Stimulated activated CD4-positive, alpha-beta T cell treated with anti-CD3 and anti-CD28 coated beads, Interleukin-4, amount 100 ng/mL, for 48 hours (primary cell): ENCODE measurements at places on chromosomes 2 and 18.

- no peak for DNase-seq
Measured at GRCh38 chr2:236535024-236535423, 34.6 kb upstream of the ACKR3 start.

DNA sequence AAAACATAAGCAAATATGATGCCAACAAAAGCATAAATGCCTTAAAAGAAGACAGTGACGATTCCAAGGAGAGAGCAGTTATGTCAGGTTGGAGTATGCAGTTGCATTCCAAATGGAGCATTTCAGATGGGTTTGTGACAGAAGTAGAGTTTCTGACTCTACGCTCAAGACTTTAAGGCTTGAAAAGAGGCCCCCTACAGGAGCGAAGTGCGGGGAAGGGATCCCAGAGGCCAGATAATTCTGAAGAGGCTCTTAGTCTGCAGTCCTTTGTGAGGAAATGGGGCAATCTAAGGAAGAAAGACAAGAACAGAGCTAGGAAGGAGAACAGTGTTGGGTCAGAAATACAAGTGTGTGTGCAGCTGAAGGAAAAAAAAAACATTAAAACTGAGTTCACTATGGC, 95.5 kb downstream of the ZNF521 start:
- no peak for DNase-seq

DNA sequence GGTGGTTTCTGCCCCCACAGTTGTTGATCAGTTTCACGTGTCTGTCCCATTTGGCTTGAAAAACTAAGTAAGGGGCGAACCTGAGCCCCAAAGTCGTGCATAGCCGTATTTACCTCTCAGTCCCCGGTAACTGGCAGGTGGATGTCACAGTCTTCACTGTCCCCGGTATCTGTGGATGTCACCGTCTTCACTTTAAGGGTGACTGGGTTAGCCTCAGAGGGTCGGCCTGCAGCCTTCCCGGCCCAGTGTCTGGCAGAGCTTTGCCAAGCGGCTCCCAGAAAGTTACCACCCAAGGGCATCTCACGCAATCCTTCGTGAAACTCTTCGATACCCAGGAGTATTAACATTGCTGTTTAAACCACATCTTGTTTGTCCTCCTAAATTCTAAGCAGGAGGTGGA, 125.3 kb upstream of the CTDP1 start:
- DNase-seq = no peak

GRCh38 chr2:158357699-158358098, 98.9 kb downstream of the CCDC148 start:
- no peak for DNase-seq

GRCh38 chr18:4369705-4370104, 85.4 kb downstream of the DLGAP1 start:
- no peak for DNase-seq

GRCh38 chr2:18067588-18068384, 189.3 kb downstream of the KCNS3 start:
- DNase-seq = no peak

DNA sequence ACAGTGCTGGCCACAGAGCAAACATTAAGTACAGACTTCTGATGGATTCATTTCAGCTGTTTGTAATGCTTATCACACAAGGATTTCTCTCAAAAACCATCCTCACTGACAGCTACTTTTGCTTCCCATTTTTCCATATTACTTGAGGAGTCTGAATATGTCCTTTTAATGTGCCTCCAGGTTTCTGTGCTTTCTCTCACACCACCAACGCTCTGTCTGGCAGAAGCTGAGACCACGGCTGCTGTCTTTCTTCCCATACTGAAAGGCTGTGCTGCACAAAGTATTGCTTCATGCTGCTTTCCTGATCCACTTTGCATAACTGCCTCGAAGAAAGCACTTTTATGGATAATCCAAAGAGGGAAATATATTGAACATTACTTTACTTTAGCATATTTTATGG, 312.1 kb upstream of the ZEB2 start:
- no peak for DNase-seq

GRCh38 chr2:145690183-145690778, 1170.4 kb upstream of the ZEB2 start:
- DNase-seq = no peak

- no peak for DNase-seq
Measured at GRCh38 chr18:59881728-59882656, 17.8 kb upstream of the PMAIP1 start.

DNA sequence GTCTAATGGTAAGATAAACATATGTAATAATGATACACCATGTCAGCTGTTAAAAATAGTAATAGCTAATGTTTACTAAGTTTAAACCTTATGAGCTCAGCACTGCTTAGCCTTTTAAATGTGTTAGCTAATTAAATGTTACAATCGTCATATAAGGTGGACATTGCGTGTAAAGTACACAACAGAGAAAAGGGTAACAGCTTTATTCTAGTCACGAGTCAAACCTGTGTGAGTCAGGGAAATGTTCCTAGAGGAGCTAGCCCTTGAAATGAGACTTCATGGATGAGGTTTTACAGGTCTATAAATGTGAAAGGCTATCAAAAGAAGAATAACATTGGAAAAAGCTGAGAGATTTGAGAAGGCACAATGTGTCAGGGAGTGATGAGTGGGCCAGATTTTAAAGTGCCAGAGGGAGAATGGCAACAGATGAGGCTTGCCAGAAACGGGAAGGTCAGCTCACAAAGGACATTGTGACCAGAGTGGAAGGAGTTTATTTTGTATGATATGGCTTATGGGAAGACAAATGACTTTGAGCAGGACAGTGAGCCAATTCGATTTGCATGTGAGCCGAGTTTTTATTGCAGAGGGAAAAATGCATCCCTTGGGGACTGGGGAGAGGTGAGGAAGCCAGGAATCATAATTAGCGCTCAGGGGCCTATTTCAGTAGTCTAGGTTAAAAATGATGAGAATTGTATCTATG, 276.3 kb downstream of the CTNNA2 start:
- no peak for DNase-seq

- no peak for DNase-seq
Measured at GRCh38 chr2:188524519-188525113, 232.9 kb downstream of the GULP1 start.

DNA sequence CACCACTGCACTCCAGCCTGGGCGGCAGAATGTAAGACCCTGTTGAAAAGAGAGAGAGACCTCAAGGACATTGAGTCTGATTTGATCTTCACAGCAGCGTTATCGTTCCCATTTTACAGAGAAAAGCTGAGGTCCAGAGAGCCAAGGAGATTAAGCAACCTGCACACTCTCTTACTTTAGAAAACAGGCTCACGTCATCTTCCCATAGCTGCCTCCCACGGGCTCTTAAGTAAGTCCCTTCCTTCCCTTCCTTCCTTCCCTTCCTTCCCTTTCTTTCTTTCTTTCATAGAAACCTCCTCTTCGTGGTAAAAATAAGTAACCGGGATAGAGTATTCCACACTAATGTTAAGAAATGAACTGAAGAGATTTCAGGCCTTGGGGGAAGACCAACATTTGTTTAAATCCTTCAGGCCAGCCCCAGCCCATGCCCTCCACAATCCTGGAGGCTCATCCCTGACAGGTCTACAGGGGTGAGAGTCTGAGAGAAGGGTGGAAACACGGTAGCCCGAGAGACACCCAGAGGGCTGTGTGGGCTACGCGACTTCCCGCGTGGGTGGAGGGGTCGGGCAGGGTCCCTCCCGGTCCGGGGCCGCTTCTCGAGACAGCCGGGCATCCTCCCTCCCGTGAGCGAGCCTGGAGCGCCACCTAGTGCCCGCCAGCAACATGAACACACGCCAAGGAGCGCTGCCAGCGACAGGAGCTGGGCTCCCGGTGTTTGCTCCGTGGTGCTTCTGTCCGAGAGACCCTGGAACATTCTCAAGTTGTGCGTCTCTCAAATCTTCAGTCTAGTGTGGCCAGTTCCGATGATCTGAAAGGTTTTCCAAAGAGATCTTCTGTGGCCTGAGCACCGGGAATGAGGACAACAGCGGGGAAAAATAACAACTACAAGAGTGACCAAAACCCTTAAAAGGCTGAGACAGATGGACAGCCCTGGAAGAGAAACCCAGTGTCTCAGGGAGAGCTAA, 160.3 kb downstream of the INO80D start:
- peak; percentile 74 for DNase-seq

DNA sequence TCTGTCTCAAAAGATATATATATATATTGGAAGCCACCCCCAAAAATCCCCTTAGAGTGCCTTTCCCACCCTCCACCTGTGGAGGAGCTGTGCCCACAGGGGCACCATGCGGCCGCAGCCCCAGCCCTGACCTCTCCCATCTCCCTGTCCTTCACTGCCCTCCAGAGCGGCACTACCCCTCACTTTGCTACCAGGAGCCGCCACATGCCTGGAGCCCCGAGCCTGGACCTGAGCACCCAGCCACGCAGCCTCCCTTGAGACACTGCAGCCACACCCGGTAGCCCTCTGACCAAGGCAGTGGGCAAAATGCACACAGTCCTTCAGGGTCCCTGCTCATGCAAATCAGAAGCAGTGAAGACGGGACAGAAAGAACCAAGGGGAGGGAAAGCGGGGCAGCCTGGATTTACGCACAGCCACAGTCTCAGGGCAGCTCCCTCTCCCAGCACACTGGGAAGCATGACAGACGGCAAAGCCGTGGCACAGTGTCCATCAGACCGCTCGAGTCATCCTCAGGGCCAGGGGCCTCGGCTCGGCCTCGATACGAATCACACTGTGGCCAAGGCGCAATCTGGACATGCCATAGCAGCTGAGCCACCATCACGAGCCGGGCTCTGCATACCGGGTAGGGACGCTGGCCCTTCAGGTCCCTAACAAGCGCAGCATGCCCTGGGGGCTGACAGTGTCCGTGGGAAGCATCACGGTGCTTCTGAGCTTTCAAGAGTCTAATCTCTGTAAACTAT, 10.1 kb downstream of the HDAC4 start:
- no peak for DNase-seq

DNA sequence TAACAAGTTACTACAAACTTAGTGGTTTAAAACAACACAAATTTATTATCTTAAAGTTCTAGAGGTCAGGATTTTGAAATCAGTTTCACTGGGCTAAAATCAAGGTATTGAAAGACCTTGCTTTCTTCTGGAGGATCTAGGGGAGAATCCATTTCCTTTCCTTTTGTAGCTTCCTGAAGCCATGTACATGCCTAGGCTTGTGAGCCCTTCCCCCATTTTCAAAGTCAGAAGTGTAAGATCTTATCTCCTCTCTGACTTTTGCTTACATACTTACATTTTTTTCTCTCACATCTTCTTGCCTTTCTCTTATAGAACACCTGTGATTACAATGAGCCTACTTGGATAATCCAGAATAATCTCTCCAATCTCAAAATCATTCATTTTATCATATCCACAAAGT, 78.7 kb upstream of the MBOAT2 start:
- no peak for DNase-seq

- no peak for DNase-seq
Measured at GRCh38 chr2:129741623-129742022, 237.8 kb upstream of the RAB6C start.

GRCh38 chr2:154978710-154979109, 280.2 kb downstream of the KCNJ3 start:
- DNase-seq = no peak

DNA sequence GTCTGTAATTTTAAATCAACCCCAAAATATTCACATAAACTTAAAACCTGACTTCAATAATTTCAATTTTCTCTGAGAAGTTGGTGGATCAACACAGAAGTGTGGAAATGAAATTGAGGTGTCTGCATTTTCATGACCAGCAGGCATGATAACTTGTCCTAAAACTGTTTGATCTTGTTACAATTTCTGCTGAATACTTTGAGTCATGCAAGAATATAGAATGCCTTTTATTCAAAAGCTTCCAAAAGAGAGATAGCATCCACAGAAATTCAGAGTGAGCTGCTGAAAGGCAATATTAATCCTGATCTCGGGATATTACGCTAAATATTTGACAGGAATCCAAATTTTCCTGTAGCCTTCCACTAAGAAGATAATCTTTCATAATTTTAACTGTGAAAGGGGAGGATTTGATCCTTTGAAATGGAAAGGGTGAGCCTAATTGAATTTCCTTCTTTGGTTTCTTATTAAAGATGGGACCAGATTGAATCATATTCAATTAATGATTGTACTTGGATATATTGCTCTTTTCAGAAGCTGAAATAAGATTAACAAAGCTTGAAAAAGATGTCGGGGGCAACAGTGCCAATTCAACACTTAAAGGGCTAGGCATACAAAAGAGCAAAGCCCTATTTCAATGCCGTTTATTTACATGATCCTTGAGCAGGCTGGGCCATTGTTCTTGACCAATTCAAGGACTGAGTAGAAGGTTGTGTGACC, 129.3 kb downstream of the NCKAP5 start:
- DNase-seq = no peak

DNA sequence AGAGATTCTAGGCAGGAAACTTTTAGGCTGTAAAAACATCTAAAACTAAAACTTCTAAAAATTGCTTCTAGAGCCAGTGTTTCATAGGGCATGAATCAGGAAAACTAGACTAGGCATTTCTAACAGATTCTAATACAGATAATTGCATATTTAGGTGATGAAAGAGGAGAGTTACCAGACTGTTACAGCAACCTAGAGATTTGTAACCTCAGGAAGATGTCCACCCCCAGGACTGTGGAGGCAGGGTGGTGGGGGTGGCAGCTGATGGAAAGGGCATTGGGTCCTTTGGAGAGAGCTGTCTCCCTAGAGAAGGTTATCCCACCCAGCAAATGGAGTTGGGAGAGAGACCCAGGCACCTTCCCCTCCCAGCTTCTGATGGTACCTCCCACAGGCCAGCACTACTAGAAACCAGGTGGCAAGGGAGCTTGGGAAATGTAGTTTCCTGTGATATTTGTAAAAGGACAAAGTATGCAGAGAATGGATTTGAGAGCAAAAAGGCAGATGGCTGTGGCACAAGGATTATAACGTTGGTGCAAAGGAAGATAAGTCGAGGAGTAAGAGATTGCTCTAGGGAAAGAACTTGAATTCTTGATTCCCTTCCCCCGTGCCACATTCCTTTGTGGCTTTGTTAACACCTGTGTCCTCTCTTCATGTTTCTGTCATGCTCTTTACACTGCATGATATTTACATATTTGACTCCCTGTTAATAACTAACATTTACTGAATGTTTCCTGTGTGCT, 75.6 kb upstream of the MGAT5 start:
- no peak for DNase-seq

GRCh38 chr18:9741793-9742523, 33.9 kb downstream of the RAB31 start:
- no peak for DNase-seq

GRCh38 chr2:102385522-102385921, 29.9 kb downstream of the IL18R1 start:
- DNase-seq = no peak

- DNase-seq = no peak
Measured at GRCh38 chr2:10162586-10163497, 40.3 kb downstream of the RRM2 start.

DNA sequence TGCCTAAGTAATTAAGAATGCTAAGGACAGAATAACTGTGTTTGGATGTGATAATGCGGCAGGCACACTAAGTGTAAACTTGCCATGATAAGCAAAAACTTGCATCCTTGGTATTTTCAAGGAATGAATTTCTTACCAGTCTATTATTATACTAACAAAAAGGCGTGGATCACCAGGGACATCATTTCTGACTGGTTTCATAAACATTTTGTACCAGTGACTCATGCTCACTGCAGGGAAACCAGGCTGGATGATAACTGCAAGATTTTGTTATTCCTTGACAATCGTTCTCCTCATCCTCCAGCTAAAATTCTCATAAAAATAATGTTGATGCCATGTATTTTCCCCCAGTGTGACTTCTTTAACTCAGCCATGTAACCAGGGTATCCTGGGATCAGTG, 289.5 kb downstream of the CDCA7 start:
- DNase-seq = no peak

GRCh38 chr18:7614042-7614441, 46.9 kb downstream of the PTPRM start:
- no peak for DNase-seq
